ENCODE measurements at places on chromosomes 3 and 15. TPM values are rescaled to one million over a fixed set of nuclear protein-coding genes. Genes with fewer than 3 reads are reported as not detected.

EPHB3 gene
- total RNA-seq: 1.6 TPM

ADCY5 gene
- 273 TPM for total RNA-seq

CASR gene
- not detected for total RNA-seq

EIF5A2 gene
- 10.2 TPM for total RNA-seq

RAD51 gene
- total RNA-seq: 1.5 TPM

CORO2B gene
- total RNA-seq: 5.9 TPM

CTXND1 gene
- 3.2 TPM for total RNA-seq

THAP10 gene
- total RNA-seq: 4.7 TPM

DNA sequence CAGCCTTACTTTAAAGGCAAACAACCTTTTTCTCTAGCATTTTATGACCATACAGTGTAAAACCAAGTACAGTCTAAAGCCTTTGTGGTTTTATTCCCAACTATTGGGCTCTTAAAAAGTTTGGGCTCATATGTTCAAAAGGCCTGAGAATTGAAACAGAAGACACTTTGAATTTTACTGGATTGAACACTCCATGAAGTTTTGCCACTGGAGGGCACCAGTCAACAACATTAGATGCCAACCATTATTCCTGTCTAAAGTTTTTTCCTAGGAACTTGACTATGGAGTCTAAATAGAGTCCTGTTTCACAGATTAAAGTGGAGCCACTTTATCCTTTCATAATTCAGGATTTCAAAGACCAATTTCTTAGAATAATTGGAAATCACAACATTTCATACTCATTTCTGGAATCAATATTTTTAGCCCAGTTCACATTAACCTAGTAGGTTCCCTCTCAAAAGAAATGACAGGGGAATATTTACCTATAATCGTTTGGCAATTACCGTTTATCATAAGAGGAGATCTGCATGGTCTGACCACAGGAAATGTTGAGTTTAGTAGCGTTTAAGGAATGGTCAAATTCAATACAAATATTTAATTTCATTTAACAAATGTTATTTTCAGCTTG is 244.1 kb upstream of the PDZRN3 start:
- no peak for DNase-seq

DNA sequence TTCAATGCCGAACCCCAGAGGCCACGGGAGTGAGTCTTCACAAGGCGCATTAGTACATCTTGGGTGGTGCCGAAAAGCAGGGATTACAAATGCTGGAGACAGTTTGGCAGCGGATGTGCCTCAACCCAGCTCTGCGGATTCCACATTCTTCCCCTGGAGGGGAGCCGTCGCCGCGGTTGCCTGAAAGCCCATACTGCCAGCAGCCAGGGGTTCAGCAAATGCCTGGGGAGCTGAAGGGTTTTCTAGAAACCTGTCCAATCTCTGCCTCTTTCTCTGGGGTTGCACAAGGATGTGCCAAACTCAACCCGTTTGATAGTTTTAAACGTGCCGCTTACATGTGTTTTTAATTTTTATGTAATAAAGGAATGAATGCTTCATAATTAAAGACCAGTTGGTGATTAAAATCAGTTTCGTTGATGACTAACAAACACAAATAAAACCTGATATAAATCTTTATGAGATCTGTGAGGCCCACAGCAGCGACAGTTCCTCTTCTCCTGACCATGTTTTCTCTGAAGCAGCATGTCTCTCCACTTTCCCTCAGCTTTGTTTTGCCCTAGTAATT is 74.6 kb upstream of the LEKR1 start:
- DNase-seq: peak; percentile 61

- no peak for DNase-seq
Observed at GRCh38 chr3:124997303-124998246, 58.2 kb downstream of the HEG1 start.

DNA sequence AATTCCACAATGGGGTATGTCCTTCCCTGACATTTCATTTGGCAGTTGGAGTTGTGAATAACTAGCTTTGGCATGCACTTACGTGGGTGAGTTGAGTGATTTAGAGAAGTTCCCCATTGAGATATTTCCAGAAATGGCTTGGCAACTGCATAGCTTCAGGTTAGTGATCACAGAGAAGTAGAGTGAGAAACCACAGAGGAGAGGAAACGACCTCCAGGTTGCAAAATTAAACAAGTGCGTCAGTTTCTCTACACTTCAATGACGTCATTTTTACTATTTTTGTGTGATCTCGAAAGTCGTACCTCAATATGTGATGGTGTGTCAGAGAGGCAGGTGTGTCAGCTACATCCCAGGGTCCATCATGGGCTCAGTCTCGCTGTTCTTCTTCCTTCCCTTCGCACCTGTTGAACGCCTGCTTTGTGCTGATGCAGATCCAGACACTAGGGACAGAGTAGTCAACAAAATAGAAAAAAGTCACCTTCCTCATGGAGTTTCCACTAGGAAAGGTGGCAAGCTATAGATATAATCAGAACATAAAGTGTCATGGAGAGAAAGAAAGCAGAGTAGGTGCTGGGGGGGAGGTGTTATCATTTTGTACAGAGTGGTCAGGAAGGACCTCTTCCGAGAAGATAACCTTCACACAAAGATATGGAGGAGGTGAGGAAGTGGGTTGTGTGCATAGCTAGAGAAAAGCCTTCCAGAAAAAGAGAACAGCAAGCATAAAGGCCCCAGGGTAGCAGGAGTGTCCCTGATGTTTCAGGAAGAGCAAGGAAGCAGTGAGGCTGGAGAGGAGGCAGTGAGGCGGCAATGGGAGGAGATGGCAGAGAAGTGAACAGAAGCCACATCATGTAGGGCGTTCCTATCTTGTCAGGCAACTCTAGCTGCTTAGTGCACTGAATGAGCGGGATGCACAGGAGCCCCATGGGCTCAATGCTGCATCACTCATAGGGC is 75.6 kb downstream of the MCTP2 start:
- DNase-seq: no peak

DNA sequence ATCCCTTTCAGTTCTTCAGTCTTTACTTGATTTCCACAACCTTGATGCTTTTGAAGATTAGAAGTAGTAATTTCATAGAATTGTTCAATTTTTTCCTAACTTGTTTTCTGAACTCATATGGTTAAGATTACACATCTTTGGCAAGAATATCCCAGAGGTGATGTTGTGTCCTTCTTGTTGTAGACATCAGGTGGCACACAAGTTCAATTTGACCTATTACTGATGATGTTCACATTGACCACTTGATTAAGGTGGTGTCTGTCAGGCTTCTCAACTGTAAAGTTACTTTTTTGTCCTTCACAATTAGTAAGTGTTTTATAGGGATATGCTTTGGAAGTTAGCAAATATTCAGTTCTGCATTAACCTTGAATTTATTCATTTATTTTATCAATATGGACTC is 34.6 kb upstream of the THRB start:
- DNase-seq: no peak

GRCh38 chr3:45986303-45986982 is 9.2 kb downstream of the FYCO1 start:
- DNase-seq: peak; percentile 65

- no peak for DNase-seq
Observed at GRCh38 chr15:69451951-69452691, 497 bp upstream of the RPLP1 start.

DNA sequence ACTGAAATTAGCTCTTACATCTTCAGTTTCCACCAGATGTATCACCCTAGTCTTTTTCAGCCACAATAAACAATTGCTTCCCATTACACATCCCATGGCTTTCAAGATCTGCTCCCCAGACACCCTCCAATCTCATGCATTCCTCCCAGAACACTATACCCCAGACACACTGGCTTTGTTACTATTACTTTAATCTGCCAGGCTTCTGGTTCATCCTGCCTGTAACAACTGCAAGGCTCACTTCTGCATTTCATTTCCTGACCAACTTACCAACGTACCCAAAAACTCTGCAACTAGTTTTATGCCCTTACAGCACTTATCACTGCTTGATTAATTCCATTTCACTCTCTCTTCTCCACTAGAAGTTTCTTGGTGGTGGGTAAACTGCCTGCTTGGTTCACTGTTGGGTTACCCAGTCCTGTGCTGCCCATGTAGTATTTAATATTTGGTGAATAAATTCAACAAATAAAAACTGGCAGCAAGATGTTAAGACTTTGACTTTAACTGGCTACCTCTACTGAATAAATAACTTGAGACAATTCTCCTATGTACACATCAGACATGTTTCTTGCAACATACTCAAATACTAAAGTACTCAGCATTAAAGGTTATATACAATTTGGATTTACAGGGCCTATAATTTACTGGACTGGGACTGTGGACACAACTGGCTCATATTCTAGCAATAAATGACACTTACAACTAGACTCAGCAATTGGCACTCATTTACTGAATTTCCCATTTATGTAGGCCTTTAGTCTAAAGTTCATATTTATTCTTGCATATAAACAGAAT is 2.7 kb downstream of the RPL22L1 start:
- no peak for DNase-seq

- no peak for DNase-seq
Observed at GRCh38 chr3:82376883-82377282, 615.4 kb upstream of the GBE1 start.

- no peak for DNase-seq
Observed at GRCh38 chr3:57927916-57928315, 80.3 kb upstream of the FLNB start.

DNA sequence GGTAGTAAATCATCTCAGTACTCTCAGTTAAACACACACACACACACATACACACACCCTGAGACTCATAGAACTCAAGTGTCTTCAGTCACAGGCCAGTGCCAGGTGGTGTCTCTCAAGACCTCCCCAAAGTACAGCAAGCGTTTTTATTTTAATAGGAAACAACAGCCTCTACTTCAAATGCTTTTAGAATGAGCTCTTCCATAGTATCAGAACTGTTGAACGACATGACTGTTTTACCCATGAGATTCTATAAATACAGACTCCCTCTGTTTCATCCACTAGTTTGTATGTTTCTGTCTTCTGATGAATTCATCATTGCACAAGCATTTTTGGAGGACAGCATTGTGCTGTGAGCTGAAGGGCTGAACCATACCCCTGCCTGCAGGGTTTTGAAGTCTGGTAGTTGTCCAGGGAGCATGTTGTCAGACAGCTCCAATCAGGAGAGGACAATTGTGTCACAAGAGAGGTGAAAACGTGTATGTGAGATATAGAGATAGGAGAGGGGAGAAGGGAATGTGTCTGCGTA is 201.0 kb upstream of the BCL6 start:
- DNase-seq: no peak

- no peak for DNase-seq
Observed at GRCh38 chr3:172347895-172348679, 100.2 kb downstream of the GHSR start.

DNA sequence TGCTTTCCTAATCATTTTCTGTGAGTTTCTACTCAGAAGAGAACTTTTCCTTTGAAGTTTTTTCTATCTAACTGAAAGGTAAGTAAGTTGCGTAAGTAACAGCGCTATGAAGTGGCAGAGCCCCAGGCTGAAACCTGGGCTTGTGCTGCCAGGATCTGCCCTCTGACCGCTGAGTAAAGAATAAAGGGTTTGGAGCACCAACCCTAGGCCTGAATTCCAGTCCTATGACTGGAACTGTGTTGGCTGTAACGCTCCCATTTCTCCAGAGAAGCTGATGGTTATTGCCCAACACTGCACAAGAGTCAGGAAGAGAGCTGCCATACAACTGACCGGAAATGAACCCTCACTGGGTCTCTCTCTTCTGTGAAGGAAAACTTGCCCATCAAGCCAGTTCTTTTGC is 87.0 kb downstream of the FOXB1 start:
- no peak for DNase-seq

DNA sequence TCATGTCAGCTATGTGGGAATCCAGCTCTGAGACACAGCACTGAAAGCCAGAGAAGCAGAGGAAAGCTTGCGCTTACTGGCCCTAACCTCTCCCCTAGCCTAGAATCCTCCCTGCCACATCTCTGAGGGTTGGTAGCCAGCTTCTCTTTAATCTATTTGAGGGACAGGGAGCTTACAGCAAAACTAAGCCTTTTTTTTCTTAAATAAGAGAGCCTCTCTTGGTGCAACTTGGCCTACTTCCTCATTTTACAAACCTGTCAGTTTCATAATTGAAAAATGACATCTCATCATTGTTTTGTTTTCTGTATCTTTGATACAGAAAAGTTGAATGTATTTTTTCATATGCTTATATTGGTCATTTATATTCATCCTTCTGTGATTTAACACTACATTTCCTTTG is 193.9 kb downstream of the ZNF621 start:
- DNase-seq: no peak

GRCh38 chr15:81941479-81941878 is 104.3 kb downstream of the MEX3B start:
- no peak for DNase-seq

GRCh38 chr3:170178651-170179050 is 2.9 kb downstream of the PHC3 start:
- DNase-seq: no peak

- no peak for DNase-seq
Observed at GRCh38 chr15:33007303-33007855, 187.1 kb downstream of the FMN1 start.

DNA sequence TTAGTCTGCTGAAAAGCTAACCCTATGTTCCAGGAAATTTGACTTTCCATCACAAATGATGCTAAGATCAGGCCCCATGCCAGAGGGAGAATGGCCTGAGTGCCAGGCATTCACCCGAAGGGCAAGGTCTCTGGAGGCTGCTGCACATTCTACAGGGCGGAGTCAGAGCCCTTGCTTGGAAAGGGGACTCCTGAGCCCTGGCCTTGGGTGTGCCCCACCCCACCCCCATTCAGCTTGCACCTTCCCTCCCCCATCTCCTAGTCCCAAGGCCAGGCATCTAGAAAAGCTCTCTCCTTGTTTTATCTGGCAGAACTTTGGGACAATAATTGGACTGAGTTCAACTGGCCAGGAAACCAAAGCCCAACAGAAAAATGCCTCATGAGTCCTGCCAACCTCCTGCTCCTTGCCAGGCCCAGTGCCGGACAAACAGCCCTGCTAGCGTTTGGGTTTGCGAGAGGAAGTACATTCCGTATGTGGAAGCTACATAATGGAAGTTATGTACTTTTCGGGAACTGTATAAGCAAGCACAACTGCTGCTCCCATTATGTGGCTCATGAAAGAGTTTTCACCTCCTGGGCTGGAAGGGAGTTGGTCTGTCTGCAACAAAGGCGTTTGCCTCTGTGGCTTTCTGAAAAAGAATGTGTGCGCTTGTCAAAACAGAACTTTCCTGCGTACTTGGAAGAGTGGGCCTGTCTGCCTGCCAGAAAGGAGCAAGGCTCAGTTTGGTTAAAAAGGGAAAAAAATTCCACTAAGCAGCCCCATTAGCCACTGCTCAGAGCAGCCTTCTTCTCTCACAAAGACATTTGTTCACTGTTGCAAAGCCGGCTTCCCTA is 321.5 kb upstream of the CTNNB1 start:
- peak; percentile 69 for DNase-seq
